ENCODE measurements at places on chromosomes 2 and 18. TPM values are rescaled to one million over a fixed set of nuclear protein-coding genes. Genes with fewer than 3 reads are reported as not detected.

DNA sequence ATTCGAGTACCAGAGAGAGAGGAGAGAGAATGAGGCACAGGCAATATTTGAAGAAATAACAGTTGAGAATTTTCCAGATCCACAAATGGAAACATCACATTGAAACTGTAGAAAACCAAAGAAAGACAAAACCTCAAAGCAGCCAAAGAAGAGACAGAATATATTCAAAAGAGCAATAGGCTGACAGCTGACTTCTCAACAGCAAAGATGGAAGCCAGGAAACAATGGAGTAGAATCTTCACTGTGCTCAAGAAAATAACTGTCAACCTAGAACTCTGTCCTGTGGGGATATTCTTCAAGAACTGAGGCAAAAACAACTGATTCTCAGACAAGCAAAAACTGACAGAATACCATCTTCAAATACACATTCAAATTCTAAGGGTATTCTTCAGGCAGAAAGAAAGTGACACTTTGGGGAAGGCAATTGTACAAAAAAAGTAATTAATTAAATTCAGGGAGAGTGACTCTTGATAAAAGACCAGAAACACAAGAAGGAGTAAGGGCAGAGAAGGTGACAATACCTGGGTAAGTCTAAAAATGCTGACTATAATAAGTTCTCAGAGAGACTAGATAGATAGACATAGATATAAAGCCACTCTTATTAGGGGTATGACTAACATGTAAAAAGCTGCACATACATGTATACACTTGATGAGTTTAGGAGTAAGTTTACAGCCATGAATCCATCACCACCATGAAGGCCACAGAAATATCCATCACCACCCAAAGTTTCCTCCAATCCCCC lies 25.6 kb downstream of the ANKMY1 start:
- DNase-seq: no peak

- no peak for DNase-seq
Observed at GRCh38 chr2:202171241-202171825, 67.1 kb downstream of the SUMO1 start.

GRCh38 chr18:24802456-24802855 lies 342.0 kb downstream of the HRH4 start:
- DNase-seq: no peak

The ACKR3 gene
- polyA plus RNA-seq: 29.6 TPM

- no peak for DNase-seq
Observed at GRCh38 chr18:23369266-23369665, 83.8 kb upstream of the RIOK3 start.

The IKZF2 gene
- 5.6 TPM for polyA plus RNA-seq

The RGPD3 gene
- not detected for polyA plus RNA-seq

- DNase-seq: no peak
Observed at GRCh38 chr18:79940814-79941472, 10.5 kb downstream of the SLC66A2 start.

DNA sequence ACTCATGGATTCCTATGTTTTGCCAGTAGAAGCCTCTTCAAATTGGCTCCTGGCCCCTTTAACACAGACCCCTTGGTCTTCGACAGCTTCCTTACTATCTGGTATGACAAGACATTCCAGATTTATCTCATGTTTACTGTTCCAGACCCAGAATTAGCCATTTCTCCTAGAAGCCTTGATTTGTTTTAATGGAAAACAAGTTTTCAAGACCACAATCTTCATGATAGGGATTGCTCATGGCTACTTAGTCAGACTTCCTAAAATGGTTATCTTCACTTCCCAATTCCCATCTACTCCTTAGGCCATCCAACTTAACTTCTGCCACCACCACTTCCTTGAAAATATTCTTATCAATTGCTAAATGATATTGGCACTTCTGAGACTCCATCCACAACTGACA lies 63.2 kb downstream of the TTC32 start:
- no peak for DNase-seq

GRCh38 chr2:22221006-22221405 lies 1097.2 kb downstream of the TDRD15 start:
- no peak for DNase-seq

DNA sequence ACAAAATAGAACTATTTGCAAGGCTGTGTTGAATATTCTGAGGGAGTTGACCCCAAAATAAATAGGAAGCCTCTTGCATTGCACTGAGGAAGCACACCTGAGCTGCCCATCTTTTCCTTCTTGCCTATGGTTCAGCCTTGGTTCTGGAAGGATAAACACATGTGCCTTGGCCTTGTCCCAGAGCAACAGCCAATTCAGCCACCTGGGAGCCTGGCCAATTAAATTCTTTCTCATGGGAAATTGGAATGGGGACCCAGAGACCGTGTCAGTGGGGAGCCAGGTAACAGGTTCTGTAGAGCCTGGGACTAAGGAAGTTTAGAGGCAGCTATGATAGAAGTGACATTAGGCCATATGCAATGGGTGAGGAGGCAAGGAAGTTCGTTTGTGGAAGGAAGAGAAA lies 99.6 kb downstream of the KLF7 start:
- DNase-seq: no peak

Measured in muscle of arm (tissue), 14 donors.